ENCODE measurements at places on chromosomes 11 and 22.
A peak's percentile ranks its signal among the peaks of the same experiment; 100 is the strongest.

DNA sequence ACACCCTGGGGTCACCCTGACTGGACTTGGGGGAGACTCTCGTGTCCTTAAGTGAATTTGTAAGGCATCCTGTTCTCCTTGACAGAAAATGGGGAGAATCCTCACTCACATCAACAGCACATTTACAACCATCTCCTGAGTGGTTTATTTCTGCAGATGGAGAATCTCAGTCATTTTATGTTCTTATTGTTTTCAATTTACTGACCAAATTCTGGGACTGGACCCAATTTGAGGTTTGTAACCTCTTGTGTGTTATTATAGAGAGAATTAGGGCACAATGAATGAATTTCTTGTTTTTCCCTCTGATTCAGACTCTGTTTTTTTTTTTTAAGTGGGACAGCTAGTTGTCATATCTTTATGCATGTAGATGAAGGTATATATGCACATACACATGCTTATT, 104.9 kb downstream of the ADAMTS15 start:
- DNase-seq: no peak

DNA sequence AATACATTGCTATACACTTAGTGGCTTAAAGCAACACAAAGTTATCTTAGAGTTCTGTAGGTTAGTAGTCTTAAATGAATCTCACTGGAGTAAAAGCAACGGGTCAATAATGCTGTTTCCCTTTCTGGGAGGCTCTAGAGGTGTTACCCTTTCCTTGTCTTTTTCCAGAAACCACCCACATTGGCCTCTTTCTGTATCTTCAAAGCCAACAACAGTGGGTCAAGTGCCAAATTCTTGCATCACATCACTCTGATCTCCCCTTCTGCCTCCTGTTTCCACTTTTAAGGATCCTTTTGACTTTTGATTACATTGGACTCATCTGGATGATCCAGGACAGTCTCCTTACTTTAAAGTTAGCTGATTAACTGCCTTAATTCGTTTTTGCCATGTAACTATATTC, 93.6 kb downstream of the DDX10 start:
- no peak for DNase-seq

DNA sequence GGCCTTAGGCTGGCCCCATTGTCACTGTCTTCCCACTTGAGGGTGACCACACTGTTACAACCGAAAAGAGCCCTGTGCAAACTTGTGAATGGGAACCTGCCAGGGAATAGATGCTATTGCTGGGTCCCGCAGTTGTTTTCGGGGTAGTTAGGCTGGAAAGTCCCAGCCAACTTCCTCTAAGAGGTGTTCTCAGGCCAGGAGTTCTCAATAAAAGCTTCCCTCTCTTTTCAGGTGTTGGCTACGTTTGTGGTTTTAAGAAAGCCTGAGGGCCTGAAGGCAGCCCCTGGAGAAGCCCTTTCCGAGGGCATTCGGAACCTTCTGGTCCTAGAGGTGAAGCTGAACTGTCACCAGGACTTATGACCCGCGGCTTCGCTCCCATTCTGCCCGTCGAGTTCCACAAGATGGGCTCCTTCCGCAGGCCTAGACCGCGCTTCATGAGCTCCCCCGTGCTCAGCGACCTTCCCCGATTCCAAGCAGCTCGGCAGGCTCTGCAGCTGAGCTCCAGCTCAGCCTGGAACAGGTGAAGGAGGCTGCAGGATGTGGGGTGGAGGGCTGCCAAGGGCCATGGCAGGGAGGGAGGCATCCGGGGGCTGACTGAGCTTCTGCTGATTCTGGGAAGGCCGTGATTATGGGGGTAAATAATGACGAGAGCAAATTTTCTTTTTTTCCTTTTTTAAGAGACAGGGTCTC, 104.8 kb downstream of the PRR5L start:
- DNase-seq: no peak

DNA sequence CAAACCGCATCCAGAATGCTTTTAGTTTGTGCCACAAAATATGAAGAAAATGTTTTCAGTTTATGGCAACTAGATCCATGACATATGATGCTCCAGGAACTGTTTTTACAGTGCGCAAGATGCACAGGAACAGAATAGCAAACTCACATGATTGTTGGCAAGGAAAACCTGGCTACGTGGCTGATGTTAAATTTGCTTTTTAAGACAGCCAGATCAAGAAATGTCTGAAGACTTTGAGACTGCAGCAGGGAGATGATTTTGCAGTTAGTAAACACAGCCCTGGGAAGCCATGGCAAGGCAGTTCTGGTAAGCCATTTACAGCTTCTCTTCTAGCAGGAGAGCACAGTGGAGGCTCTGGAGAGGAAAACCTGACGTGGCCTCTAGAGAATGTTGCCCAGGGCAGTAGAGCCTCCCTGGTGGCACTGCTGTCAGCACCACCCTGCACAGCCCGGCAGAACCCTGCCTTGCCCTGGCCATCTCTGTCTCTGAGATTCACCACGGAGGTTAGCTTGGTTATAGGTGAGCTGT, 69.8 kb upstream of the TNRC6B start:
- no peak for DNase-seq

- peak; percentile 44 for DNase-seq
Measured at GRCh38 chr11:1694064-1694845, 2.7 kb upstream of the KRTAP5-6 start.

GRCh38 chr22:50473855-50474671, 772 bp downstream of the SBF1 start:
- no peak for DNase-seq

GRCh38 chr22:38452373-38453065, 2.5 kb downstream of the KCNJ4 start:
- no peak for DNase-seq

DNA sequence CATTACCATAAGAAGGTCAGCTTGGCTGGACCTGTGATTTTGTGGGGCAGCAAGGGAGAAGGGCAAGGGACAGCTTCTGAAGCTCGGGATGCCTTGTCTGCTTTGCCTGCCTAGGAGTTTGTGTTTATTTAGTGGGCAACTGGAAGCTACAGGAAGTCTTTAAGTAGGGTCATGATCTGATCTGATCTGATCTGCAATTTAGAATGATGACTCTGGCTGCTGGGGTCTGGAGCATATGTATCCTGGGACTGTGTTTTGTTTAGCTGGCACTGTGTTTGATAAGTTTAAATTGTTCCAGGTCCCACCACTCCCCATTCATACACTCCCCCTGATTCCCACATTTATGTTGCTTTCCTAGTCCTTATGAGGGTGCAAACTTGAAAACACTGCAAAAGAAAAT, 47.7 kb upstream of the HTATIP2 start:
- DNase-seq: no peak

GRCh38 chr11:122933416-122933815, 48.2 kb downstream of the BSX start:
- no peak for DNase-seq

DNA sequence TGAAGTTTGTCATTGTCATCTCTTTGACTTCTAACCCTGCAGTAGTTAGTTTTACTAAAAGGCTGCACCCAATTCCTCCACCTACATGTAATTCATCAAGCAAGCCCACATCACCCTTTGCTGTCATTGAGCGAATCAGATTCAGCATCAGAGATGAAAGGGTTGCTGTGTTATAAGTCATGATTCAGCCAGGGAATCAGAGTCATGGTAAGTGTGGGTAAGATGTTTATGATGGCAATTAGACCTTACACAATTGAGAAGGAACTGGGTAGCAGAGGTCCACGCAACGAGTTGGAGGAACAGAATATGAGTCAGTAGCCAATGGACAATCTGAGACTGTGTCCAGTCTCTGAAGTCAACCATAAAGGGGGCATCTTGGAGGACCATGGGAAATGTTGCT, 162.8 kb upstream of the SNX19 start:
- no peak for DNase-seq

- DNase-seq: no peak
Measured at GRCh38 chr11:100808904-100809491, 121.9 kb downstream of the ARHGAP42 start.

GRCh38 chr22:16974298-16975084, 33.5 kb downstream of the GAB4 start:
- no peak for DNase-seq

DNA sequence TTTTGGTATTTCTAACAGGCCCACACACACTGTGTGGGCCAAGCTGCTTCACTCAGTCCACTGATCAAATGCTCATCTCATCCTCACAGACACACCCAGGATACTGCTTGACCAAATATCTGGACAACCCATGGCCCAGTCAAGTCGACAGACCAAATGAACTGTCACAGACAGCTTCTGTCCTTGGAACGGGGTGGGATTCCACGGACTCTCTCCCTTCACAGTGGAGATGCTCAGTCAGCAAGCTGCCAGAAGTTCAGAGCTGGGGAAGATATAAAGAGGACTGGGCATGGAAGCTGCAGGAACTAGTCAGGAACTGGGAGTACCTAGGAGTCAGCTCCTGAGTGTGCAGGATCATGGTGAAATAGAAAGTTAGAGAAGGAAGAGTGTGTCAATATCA, 34.6 kb upstream of the CD81 start:
- DNase-seq: no peak

- no peak for DNase-seq
Measured at GRCh38 chr11:63880403-63880790, 36.6 kb downstream of the RCOR2 start.

GRCh38 chr11:13358596-13359270, 81.1 kb downstream of the BMAL1 start:
- no peak for DNase-seq

DNA sequence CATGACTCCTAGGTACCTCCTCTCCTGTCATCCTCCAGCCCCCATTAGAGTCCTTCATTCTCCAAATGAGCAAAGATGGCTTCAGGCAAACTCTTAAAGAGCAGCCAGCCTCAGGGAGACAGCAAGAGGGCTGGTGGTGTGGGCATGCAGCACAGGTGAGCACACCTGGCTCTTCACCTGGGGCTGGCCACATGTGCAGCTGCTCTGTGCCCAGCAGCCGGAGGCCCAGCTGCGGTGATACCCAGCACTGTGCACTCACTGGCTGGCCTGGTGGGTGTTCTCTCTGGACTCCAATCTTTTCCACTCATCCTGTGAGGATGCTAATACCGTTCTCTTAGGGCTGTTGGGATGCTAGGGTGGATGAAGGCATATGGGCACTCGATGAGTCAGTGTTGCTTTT, 106.1 kb upstream of the PARVA start:
- DNase-seq: no peak

DNA sequence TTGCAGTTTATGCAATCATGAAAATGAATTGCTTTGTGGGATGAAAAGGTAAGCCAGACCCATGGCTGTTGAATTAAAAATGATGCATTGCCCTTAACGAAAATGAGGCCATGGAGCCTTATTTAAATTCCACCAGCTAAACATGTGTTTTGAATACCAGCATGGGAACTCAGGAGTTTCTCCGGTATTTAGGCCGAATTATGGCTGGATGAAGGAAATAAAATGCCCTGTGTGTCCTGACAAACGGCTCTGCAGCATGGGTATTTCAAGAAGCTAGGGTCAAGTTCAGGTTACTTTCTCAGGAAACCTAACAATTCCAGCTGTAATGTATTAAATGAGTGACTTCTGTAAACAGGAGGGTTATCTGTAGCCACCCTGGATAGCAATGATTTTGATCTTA, 38.3 kb downstream of the AMOTL1 start:
- no peak for DNase-seq

DNA sequence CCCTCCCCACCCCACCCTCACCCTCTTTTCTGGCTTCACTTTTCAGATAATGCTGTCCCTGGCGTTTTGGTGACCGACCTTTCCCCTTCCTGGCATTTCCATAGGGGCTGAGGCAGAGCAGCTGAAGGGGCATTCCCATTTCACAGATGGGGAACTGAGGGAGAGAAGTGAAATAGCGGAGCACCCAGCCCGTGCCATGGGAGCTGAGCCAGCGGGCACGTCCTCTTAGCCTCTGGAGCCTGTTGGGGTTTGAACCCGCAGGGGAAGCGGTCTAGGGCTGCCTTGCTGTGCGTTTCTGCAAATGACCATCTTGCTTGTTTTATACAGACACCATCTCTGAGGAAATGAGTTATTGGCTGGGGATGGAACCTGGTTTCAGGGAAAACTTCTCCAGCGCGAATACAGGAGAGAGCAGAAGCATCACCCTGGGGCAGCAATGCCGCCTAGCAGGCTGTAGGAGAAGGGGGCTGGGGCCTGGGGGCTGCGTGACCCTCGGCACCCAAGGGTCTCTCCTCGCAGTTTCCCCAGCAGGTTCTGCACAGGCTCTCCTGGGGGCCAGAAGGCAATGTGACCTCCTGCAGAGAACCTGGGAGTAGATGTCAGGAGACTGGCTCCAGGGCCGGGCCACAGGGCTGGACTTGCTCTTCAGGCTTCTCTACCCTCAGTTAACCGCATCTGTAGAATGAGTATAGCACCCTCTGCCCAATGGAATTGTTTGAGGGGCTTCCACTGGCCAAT, 1.5 kb downstream of the PTPRJ start:
- no peak for DNase-seq

DNA sequence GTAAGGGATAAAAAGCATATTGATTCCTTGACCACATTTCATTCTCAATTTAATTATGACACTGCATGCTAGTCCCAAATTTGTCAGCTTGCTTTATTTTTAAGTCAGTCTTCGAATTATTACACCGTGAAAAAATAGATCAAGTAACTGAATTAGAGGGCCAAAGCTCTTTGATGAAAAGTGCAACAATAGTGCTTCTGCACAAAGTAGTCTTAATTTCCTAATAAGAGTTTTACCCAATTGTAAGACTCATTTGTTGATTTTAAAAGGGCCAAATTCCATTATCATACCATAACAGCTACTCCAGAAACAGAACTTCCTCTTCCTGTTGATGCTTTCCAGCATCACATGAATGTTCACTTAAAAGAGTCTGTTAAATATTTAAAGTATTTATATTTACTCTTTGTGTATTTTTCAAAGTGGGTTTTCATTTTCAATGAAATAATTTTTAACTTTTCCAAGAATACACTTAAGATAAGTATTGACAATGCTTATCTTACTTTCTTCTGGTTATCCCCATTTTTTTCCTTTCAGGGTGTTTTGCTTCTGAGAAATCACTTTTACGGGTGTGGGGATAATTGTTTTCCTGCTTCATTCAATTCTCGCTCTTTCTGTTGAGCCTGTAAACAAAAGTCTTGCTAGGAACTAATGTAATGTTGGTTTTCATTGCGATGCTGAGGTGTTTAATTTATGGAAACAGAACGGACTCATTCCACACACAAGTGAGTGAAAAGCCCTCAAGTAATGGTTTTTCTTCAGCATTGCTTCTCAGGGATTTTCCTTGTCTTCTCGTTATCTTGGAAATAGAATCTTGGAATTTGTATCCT, 2.1 kb downstream of the ARHGEF12 start:
- no peak for DNase-seq

GRCh38 chr11:9269492-9270013, 4.4 kb upstream of the DENND5A start:
- no peak for DNase-seq

GRCh38 chr11:9280655-9281301, 15.6 kb upstream of the DENND5A start:
- no peak for DNase-seq

Measured in cerebellar nuclear complex (tissue), 1 donor.